ENCODE measurements at places on chromosomes 1 and 21.

DNA sequence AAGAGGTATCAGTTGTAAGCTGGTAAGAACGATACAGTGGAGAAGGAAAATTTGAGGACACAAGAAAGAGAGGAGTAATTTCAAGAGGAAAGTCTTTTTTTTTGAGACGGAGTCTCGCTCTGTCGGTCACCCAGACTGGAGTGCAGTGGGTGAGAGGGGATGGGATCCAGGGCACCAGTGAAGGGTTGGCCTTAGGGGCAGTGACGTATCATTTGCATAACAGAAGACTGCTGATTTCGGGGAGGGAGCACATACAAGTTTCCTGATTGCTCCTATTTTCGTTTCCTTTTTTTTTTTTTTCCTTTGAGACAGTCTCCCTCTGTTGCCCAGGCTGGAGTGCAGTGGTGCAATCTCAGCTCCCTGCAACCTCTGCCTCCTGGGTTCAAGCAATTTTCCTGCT, 4.2 kb downstream of the S100A13 start:
- DNase-seq: no peak

DNA sequence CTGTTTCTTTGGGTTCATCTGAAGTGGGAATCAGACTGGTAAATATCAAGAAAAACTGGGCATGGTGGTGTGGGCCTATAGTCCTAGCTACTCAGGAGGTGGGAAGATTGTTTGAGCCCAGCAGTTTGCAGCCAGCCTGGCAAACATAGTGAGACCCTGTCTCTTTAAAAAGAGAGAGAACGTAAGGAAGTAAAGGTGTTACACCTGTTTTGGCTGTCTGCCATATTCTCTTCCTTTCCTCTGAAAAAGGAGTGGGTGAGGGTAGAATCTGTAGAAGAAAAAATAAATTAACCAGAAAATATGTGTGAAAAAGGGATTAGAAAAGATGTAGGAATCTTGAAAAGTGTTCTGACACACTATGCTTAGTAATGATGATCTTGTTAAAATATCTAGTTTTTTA, 20.0 kb downstream of the AHCYL1 start:
- no peak for DNase-seq

GRCh38 chr21:31671931-31672330, 12.4 kb downstream of the SOD1 start:
- DNase-seq: no peak

DNA sequence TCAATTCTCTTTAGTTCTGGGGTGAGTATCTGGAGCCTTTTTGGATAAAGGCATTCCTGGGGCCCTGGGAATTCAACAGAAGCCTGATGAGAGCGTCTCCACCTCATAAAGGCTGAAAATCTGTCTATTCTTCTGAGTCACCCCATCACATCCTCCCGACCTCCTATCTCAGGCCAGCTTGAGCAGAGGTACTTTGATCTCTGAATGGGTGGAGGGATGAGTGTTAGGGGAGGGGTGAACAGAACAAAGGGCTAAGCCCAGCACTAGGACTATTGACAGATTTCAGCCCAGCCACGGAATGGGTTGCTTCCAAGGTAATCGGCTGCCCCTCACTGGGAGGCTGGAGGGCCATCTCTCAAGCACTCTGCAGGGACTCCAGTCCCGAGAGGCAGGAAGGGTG, 2.5 kb upstream of the MYBPH start:
- no peak for DNase-seq

GRCh38 chr1:115400891-115401290, 62.8 kb upstream of the NGF start:
- DNase-seq: no peak

DNA sequence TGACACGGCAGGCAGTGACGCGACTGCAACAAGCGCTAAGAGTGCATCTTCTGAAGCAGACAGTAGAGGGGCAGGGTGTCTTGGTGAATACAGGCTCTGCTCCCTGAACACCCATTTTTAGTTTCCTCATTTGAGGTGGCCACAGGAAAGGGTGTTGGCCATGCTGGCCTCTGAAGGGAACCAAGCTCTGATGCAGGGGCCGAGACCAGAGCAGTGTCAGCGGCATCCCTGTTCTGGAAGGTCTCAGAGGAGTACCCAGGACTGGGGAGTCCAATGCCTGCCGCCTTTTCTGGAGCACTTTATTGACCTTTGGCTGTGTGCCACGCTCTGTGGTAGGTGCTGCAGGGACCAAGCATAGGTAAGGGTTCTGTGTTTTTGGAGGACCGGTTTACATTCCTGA, 100.4 kb downstream of the KCNJ6 start:
- DNase-seq: no peak

GRCh38 chr1:29931477-29932175, 695.3 kb downstream of the PTPRU start:
- DNase-seq: no peak

GRCh38 chr1:159791031-159791430, 10.3 kb downstream of the DUSP23 start:
- DNase-seq: no peak

- DNase-seq: no peak
These were observed 3.0 kb downstream of the SLC19A1 start for GRCh38 chr21:45539046-45539795.
